ENCODE measurements at places on chromosomes 2 and 18.

DNA sequence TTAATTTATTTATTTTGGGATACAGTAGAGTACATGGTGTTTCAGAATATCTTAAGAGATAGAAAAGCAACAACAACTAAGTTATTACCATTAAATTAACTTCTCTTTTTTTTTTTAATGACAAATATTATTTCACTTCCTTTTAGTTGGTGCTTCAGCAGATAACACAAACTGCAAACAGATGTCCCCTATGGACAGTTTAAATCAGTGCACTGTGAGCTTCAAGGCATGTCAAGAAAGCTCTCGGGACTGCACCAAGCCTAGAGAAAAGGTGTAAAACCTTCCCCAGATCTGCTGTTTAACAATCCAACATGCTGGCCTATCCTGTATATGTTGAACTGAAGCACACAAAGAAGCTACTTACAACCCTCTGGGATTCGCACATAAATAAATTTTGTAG is 122.7 kb downstream of the TCF4 start:
- DNase-seq: no peak

DNA sequence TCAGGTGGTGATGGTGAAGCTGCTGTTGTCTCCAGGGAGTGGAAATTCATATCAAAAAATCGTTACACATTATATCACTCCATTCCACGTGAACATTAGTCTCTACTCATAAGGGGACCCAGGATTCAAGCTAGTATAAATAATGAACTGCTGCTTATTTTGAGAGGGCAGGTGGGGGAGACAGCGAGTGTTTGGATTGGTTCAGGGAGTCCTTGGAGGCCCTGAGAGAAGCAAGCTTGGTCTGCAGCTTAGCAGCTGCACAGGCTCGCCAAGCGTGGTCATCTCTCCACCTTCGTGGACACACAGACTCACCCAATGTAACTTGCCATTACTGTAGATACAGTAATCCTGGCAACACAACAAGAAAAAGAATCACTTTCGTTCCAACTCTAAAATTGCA is 177.6 kb downstream of the ZNF521 start:
- no peak for DNase-seq

GRCh38 chr2:173264603-173265366 is 89.9 kb upstream of the CDCA7 start:
- DNase-seq: peak; percentile 26

DNA sequence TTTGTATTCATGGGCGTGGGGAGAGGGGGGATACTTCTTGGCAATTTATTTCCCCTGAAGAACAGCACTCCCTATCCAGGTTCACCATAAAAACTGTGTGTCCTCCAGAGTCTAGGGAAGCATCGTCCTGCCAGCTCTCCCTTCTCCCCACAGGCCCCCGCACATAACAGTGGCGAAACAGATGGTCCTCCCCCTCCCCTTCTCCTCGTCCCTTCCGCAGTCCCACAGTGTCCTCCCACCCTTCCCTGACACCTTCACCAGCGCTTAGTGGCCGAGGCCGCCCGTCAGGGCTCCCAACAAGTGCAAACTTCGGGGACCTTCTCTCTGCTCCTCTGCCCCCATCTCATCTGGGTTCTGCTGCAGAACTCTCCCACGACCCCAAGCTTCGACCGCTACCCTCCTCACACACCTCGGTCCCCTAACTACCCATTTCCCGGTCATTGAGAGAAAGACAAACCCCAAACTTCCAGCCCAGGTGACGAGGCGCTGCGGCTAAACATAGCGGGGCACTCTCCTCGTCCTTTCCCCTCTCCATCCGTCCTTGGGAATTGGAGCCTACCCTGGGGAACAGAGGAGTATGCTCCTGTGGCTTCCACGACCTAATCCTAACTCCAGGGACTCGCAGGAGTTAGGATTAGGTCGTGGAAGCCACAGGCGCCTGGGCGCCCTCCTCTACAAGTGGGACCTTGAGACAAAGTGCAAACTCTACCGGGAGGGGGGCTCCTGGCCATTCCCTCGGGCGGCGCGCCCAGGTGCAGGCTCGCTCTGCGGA is 971 bp downstream of the ZNF385B start:
- no peak for DNase-seq

- DNase-seq: no peak
These were observed 136.9 kb upstream of the FBXO11 start for GRCh38 chr2:48043131-48043700.

DNA sequence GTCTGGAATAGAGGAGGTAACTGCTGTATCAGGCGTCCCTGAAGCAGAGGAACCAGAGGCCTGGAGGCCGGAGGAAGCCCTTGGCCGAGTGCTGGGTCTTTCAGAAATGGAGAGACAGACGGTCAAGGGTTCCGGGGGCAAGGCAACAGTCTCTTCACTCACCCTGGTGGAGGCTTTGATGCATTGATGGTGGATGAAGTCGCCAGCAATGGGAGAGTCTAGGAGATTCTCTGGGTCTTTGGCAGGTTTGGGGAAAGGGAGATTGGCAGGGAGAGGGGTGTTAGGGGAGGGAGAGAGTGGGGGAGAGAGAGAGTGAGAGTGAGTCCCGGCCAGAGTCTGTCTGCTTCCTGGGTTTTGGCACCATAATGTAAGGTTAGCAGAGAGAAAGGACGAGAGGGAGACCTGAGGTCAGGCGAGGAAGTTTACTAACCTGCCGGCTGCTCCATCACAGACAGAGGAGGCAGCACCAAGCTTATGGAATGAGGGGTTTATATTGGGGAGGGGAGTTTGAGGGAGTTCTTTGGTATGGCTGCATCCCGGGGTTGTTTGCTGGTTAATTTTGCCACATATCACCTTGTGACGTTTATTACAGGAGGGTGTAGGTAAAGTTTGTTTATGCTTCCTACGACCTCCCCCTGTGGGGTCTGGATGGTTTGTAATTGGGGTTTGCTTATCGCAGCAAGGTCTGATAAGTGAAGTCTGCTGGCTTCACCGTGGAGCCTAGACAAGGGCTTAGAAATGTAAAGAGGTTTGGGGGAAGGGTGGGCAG is 19.6 kb downstream of the COMMD1 start:
- DNase-seq: no peak

GRCh38 chr2:107062173-107062572 is 176.2 kb upstream of the ST6GAL2 start:
- DNase-seq: no peak

GRCh38 chr2:176595986-176596385 is 326.7 kb downstream of the MTX2 start:
- DNase-seq: no peak

- no peak for DNase-seq
These were observed 236.8 kb downstream of the DYSF start for GRCh38 chr2:71689968-71690834.

DNA sequence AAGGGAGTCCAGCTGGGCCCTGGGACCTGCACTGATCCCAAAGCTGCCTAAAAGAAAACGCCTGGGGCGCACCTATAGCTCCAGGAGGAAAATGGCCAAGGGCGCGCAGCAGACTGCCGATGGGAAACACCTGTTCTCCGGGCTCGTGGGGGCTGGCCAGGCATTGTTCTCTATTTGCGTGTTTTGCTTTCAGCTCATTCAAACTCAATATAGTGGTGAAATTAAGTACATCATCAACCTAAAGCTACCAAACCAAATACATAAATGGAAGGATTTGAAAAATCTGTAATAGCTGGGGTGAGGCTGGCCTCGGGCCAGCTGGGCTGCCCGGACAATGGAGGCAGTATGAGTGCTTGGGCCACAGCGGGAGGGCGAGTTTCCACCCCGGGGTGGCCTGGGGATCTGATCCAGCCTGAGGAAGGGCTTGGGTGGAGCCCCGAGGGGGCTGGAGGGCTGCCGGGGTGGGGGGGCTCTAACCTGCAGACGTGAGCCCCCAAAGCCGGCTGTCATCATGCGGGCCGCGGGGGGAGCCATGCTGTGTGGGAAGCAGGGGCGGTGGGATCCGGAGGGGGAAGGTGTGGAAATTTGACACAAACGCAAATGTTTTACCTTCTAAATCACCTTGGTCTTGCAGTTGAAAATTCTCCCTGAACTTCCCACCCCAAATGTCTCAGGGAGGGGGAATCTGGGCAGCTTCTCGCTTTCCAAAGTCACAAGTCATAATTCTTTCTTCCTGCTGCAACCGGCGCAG is 77.6 kb downstream of the ASB1 start:
- DNase-seq: no peak

- no peak for DNase-seq
These were observed 117.6 kb downstream of the MAP4K4 start for GRCh38 chr2:101815154-101815553.

DNA sequence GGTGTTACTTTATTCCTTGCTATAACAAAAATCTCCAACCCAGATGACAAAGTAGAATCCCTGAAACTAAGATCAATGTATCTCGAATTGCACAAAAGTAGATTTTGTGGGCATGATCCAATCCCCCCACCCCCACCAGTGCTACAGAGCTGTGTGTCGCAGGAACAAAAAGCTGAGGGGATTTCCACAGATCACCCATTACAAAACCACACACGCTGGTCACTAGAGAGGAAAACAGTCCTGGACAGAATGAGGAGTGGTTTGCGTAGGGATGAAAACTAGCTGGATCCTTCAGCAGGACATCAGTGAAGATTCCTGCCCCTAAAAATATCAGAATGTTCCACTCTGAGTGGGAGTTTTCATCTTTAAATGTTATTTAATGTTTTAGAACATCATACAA is 165.3 kb upstream of the STK17B start:
- no peak for DNase-seq

DNA sequence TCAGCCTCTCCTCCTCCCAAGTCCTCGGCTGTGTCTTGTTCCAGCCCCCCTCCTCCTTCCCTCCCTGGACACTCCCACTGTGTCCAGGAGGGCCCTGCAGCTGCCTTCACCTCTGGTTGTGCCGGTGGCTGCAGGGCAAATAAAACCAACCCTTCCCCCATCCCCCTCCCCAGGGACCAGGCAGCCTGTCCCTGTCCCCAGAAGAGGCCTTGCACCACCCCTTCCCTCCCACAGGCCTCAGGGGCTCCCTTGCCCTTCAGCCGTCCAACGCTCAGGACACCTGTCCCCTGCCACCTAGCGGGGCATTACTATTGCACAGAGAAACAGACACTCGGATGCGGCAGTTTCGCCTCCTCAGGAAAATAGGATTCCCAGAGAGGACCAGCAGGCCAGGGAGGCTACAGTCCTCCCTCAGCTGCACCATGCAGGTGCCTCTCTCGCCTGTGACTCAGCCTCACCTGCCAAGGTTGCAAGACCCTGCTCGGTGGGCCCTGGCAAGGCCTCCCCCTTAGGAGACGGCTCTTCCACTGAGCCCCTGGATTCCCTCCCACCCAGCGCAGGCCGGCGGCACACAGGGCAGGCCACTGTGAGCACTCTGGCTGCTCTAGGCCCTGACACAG is 5.5 kb upstream of the GPC1 start:
- DNase-seq: no peak

DNA sequence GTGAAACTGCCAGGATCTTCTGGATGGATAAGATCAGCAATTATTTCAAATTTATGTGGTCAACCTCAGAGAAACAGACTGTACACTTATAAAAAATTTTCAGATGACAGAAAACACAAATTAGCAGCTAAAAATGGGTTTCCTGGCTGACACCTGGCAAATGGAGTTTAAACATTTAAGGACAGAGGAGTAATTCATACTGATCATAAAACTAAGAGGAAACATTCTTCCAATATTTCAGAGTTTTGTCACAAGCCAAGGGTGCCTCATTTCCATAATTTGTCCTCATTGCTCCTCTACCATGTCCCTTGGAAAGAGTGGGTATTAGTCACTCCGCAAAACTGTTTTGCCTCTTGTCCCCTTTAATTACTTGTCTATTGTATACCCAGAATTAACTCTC is 70.2 kb downstream of the TMEFF2 start:
- DNase-seq: no peak

- peak; percentile 32 for DNase-seq
These were observed 43.6 kb upstream of the IHH start for GRCh38 chr2:219104107-219105035.

DNA sequence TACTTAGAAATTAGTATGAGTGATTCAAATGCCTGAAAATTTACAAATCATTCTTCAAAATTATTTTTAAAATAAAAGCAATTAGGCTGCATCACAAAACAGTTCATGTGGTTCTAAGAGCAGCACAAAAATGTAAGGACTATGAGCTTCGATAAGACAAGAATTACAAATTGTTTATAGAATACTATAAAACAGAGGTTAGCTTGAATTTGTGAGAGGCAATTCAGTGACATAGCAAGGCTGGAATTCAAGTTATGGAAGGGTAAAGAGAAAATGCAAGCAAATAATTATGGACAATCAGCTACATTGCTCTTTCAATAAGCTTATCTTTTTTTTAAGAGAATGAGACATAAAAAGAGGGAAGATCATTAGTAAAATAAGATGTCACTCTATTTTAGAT is 7.1 kb upstream of the XIRP2 start:
- DNase-seq: no peak

- DNase-seq: no peak
These were observed 39.0 kb upstream of the ACADL start for GRCh38 chr2:210264282-210264681.

DNA sequence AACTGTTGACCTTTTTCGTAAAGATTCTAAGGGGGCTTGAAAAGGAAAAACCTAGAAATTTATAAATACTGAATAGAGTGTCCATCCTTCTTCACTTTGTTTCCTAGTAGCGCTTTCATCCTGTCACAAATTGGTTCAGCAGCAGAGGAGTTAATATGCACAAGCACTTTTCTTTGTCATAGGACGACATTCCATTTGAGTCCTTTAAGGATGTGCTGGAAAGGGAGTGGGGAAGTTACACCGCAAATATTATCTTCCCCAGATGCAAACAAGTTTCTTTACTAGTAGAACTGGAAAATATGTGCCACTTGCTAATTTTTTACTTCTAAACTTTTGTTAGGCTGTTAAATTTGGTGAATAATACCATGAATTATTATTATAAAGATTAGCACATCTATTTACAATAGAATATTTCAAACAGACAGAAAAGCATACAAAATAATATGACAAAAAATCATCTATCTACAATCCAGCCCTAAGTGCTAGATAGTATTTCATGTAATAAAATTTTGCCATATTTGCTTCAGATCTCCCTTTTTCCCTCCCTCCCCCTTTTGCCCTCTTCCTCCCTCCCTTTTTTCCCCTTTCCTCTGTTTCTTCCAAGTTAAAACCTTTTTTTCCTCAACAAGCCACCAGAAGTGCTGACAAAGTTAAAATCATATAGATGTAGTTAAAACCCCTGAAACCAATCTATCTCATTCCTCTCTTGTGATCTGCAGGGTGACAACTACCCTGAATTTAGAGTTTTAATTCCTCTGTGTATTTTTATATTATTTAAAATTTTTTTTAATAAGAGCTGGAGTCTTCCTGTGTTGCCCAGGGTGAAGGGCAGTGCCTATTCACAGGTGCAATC is 50.5 kb upstream of the MAP4K3 start:
- no peak for DNase-seq

DNA sequence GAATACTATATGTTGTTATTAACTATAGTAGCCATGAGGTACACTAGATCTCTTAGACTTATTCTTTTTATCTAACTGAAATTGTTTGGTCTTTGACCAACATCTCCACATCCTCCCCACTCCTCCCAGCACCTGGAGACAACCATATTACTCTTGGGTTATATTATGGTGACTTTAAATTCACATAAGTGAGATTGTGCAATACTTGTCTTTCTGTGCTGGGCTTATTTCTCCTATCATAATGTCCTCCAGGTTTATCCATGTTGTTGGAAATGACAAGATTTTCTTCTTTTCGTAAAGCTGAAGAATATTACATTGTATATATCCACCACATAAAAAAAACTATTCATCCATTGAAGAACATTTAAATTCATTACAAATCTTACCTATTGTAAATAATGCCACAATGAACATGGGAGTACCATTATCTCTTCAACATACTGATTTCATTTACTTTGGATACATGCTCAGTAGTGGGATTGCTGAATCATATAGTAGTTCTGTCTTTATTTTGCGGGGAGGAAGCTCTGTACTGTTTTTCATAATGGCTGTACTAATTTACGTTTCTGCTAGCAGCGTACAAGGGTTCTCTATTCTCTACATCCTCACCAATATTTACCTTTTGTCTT is 159.2 kb upstream of the SCN7A start:
- no peak for DNase-seq

Data from CD4-positive, alpha-beta T cell treated with Interleukin-2 at 100 ng/mL for 4 hours (primary cell).